Lung microvascular endothelial cell (primary cell): ENCODE measurements at places on chromosomes 16 and 17. TPM values are rescaled to one million over a fixed set of nuclear protein-coding genes. Genes with fewer than 3 reads are reported as not detected.

RPH3AL gene
- total RNA-seq, result 8.9 and 22.2 TPM in 2 replicates

OR1A2 gene
- total RNA-seq, result not detected in 2 replicates

SLC16A13 gene
- 1.3 and 2.4 TPM in 2 replicates for total RNA-seq

KRT36 gene
- total RNA-seq, result not detected in 2 replicates

CA4 gene
- 2.0 and 8.5 TPM in 2 replicates for total RNA-seq

PRKCB gene
- under 0.01 TPM in 1 of 2 replicates, not detected in the other for total RNA-seq

ARL16 gene
- 28.6 and 29.4 TPM in 2 replicates for total RNA-seq

HBZ gene
- total RNA-seq, result not detected in 2 replicates

CCDC154 gene
- under 0.01 and 0.40 TPM in 2 replicates for total RNA-seq
